LNCaP clone FGC (cell line): ENCODE measurements at places on chromosomes 3 and 15.
A peak's percentile ranks its signal among the peaks of the same experiment; 100 is the strongest.

GRCh38 chr3:150454085-150454484, 46.0 kb downstream of the TSC22D2 start:
- DNase-seq: no peak

DNA sequence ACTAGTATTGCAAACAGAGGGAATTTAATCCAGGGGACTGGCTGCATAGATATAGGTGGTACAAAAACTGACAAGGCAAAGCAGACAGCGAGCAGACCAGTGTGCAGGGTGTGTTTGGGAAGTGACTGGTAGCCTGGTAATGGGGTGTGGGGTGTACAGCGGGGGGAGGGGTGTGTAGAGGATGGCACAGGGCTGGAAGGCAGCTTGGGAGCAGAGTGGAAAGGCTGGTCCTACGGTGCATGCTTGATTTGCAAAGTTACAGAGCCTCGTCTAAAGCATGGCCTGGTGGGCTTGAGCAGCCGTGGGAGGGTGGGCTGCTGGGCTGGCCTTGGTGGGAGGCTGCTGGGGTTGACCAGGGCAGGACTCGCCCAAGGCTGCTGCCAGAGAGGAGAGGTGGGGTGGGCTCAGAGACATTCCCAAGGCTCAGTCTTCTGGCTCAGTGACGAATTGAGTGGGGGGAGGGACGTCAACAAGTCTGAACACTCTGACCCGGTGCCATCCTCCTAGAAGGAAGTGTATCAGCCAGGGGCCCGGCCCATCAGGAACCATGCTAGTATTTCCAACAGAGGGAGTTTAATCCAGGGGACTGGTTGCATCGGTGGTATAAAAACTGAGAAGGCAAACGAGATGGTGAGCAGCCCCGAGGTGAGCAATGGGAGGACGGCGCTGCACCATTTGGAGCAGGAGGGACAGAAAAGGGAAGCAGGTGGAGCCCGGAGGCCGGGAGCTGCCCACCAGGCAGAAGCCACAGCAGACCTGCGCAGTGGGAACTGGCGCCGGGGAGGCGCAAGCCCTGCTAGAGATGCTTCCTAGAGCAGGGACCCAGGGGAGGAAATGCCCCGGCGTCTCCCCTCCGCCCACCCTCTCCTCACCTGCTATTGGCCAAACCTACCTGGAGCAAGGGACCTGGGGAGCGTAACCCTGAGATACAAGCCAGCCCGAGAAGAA, 29.2 kb downstream of the CPN2 start:
- DNase-seq: no peak

GRCh38 chr3:117558681-117559080, 849.1 kb downstream of the TUSC7 start:
- no peak for DNase-seq

DNA sequence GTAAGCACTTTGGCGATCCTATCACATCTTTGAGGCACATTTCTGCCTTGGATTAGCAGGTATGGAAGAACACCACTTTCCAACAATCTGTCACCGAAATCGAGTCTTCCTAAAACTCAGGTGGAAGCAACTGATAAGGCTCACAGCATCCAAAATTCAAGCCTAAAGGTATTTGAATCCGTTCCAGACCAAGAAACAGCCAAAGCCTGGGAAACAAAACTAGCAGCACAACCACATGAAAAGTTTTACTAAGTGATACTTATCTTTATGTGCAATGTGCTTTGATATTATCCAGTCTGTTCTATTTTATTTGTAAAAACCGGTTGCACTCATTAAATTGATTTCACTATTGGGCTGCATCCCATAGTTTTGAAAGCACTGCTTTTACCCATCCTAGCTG, 40.5 kb upstream of the FAM174B start:
- DNase-seq: peak; percentile 92

DNA sequence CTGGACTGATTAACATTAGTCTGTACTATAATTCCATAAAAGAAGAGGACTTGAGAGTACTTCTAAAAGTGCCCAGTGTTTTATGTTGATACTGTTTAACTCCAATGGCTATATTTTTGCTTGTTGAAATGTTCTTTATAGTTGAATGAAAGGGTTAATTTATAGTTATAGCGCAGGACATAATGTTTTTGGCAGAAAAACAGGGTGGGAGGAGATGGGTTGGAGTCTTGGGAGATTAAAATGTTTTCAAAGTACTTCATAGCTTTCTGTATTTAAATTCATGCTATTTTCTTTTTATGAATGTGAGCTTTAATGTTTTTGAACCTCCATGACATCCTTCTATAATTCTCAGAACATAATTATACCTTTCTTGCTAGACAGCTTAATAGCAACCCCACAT, 108.2 kb downstream of the CNTN3 start:
- no peak for DNase-seq

GRCh38 chr3:52299247-52299878, 11.7 kb downstream of the GLYCTK start:
- DNase-seq: no peak

DNA sequence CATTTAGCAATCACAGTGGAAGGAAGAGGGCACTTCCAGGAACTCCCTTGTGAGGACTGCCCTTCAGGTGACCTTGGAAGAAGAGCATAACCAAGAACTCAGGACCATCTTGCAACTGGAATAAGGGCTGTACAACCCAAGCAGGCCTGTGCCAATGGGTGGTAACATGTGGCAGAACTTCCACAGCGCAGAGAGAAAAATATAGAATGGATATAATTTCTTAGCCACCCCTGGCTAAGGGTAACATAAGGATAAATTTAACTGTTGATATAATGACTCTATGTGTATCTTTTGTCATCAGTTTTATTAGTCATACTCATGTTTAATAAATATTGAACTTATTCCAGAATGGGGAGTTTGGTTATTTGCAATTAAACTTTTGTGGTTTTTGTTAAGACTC, 13.4 kb upstream of the MFSD1 start:
- DNase-seq: no peak

- no peak for DNase-seq
Measured at GRCh38 chr15:74716651-74717050, 8.7 kb downstream of the CYP1A1 start.

DNA sequence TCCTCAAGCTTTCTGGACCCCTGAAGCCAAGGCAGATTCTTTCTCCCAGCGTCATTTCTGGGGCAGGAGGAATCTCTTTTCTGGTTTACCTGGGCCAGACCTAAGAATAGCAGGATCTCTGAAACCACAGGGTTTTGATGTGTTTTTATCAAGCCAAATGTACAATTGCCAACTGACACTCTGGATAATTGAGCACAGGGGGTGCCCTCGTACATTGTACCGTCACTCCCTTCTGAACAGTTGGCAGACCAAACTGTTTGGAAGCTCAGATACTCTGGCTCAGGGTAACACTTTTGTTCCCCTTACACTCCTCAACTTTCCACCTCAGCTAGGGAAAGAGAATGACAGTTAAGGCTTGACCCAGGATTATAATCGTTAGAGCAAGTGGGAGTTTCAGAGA, 49.9 kb downstream of the ASTE1 start:
- DNase-seq: no peak

DNA sequence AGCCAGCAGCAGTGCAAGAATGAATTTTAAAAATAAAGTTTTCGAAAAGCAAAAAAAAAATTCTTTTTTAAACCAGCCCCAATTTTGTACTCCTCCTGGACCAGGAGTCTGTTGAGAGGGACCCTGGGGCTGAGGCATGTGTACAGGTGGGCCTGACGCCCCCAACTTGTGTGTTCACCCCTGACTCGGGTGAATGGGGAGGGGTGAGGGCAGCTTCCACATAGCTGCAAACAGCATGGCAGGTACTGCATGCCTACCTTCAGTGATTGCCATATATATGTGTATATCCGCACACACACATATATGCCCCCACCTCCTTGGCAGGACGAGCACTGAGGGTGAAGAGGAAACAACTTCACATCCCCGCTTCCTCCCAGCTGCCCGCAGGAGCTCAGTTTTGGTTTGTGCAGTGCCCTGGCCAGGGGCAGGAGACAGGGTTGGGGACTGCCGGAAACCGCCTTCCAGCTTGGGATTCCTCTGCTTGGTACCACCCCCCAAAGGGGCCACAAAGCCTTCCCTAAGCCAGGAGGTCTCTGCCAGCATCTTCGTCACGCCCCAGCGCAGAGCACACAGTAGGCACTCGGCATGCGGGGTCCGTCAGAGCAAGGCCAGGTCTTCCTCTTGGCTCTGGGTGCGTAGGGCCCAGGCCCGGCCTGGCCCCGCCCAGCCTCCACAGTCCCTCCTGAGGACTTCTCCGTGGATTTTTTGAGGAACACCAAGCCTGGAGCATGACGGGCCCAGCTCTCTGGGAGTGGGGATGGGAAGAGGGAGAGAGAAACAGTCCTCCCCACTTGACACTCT, 61.8 kb upstream of the RPL32 start:
- no peak for DNase-seq

- DNase-seq: peak; percentile 8
Measured at GRCh38 chr15:27670486-27671209, 428.5 kb downstream of the OCA2 start.

DNA sequence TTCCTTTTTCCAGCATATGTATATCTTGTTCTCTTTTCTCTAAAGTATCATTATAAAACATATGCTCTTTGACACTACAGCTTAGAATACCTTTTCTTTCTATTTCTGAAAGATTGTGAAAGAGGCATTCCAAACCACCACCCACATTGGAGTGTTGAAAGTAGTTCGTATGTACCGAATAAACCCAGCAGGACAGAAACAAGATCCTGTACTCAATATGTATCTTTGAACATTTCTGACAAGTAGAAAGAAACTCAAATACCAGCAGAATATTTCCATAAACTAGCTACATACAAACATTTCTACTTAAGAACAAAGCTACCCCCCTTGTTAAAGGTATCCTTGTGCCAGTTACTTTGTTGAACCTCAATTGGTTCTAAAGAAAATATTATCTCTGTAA, 415.3 kb upstream of the ALCAM start:
- no peak for DNase-seq

DNA sequence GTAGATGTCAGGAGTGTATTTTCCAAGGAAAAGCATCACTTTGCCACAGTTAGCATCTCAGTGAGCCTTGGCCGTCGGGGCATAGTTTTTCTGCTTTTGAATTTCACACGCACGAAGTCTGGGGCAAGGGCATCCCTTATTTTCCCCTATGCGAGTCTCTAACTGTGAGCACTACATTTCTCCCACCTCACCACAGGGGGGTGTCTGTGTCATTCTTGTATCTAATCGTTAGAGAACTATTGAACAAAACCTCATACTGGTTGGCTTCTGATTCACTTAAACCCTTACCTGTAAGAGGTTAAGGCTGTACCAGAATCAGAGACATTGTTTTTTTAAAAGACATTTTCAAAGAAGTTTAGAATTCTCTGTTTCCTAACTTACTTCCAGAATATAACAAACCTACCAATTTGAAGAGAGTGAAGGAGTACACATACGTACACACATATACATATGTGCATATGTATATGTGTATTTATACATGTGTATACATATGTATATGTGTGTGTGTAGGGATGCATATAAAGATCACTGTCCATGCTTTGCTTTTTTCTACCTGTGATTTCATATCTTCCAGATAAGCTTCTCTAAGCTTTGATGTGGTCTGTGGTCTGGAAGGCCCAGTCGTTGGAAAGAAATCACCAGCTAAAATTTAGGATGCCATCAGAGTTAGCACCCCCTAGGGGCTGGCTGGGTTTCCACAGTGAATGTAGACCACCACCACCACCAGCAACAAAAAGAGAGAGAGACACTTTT, 49.4 kb downstream of the MYZAP start:
- no peak for DNase-seq

DNA sequence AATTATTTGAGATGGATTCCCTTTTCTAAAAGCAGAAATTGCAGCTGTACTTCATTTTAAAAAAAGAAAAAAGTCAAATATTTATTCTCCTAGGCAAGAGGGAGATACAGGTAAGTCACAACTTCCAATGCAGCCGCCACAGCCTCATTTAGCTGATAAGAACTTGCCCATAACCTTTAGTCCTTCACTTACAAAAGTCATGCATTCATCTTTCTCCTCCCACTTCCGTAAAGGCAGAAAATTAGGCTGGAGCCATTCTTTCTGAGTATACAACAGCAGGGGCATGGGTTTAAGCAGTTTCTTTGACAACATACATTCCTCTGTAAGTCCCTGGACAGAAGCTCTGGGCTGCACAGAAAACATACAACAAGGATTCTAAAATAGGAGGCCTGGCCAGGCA, 4.3 kb downstream of the SUCLG2 start:
- DNase-seq: no peak

DNA sequence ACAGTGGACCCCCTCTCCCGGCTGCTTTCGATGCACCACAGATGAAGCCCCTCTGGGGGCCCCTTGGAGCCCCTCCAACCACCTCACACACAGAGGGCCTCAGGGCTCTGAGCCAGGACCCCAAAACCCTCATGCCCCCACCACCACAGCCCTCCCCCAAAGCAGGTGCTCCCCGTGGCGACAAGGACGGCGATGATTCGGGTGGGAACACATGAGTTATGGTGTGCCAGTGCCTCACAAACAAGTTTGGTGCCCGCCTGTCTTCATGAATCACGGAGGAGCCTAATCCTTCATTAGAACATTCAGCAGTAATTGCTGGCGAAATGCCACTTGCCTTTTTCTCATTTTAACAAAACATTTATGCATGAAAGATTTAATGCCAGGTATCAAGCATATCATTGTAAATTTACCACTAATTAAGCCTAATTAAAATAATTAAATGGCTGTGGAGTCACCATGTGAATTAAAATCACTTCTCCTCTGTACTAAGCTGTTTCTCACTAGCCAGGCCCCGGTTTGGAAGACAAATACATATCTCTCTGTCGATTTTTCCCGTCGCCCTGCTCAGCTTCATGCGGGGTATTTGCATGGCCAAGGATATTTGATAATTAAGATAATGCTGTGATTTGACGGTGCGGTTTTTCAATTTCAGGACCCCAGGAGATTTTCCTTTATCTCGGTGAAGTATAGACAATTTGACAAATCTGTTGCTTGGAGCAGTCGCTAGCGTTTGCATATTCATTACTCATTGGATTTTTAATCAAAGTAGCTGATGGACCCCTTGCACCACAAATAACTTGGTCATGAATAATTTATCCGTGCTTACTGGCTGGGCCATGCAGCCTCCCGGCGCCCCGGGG, 157.0 kb downstream of the TLE3 start:
- DNase-seq: no peak

- DNase-seq: no peak
Measured at GRCh38 chr15:82130248-82130647, 84.4 kb upstream of the MEX3B start.

GRCh38 chr3:157905885-157906284, 200.3 kb downstream of the SHOX2 start:
- no peak for DNase-seq

- peak; percentile 93 for DNase-seq
Measured at GRCh38 chr15:80072285-80072994, 13.0 kb downstream of the ZFAND6 start.

GRCh38 chr3:72176537-72177041, 391.6 kb upstream of the PROK2 start:
- no peak for DNase-seq

DNA sequence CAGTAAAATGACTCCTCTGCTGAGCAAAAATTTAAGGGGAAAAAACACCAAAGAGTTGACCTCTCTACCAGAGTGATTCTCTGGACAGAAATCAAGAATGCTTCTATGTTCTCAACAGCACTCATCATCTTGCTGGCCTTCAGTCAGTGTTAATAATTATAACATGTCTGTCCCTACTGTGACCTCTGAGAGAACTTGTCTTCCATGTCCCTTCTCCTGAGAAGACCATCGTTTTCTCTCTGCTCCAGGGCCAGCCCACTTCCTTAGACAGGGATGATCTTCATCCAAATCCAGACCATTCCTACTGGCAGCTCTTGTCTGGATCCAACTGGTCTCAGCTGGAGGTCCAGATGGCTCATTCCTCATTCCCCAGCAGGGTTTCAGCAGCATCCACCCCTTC, 139.0 kb upstream of the NECTIN3 start:
- DNase-seq: no peak
